ENCODE measurements at places on chromosomes 16 and 17. TPM values are rescaled to one million over a fixed set of nuclear protein-coding genes. Genes with fewer than 3 reads are reported as not detected.

DNA sequence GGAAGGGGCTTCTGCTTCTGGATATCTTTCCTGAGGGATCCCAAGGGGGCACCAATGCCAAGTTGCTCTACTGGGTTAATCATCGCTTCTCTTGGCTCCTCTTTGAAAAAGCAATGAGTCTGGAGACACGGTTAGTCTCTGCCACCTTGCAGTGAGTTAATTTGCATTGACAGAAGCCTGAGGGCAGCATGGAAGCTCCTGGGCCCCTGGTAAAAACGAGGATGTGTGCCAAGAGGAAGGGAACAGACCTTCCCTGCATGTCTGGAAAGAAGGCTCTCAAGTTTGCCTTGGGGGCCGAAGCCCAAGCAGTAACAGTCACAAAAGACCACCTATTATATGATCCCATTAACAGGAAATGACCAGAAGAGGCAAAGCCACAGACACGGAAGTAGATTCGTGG is 86.7 kb downstream of the IRX5 start:
- no peak for DNase-seq

DNA sequence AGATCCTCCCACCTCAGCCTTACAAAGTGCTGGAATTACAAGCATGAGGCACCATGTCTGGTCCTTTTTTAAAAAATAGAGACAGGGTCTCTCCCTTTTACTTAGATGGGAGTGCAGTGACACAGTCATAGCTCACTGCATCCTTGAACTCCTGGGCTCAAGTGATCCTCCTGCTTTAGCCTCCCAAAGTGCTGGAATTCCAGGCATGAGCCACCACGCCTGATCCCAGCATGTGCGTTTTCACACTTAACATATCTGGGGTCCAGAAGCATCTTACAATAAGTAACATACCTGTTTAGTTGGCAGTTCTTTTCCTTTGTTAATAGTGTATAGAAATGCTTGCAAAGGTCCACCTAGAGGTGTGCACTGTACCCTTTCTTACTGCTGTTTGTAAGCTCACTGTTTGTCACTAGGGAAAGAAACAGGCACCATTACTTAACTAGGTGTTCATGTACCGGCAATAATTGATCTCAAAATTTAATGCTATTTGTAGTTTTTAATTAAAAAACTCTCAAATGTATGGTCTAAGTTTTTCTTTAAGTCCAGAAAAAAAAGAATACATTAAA is 221.7 kb downstream of the RPTOR start:
- no peak for DNase-seq

Gene CDC42EP4
- 80.6 TPM for total RNA-seq

Gene TM4SF5
- total RNA-seq, result not detected
